Fibroblast of lung (primary cell): ENCODE measurements at places on chromosomes 1 and 21. TPM values are rescaled to one million over a fixed set of nuclear protein-coding genes. Genes with fewer than 3 reads are reported as not detected.

DNA sequence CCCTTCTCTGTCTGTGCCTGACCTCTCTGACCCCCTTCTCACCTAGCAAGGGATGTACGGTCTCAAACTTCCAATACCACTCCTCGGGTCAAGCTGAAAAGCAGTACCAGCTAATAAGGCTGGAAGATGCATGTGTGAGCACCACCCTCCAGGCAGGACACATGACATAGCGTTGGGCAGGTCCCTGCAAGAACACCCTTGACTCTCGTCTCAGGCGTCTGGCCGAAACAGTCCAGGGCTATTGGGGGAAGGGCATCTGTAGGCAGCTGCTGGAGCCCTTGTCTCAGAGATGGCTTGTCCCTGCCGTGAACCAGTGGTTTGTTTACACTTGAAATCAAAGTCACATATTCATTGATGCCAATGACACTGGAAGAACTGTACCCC is 56.5 kb downstream of the CD46 start:
- DNase-seq: no peak

DNA sequence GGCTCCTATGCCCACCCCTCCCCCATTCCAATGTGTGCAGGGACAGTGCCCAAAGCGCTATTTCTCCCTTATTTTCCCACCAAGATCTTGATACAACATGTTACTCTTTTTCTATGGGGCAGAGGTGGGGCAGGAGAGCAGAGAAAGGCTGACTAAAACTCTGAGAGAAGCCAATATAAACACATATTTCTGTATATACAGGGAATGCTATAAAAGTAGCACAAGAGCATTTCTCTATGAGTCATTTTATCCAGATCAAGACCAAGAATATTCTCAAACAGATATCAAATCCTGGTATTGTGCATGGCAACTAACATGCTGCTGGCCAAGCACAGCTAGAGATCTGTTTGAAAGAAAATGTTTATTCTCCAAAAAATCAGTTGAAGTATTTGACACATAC is 7.3 kb downstream of the WDR26 start:
- DNase-seq: peak; percentile 87

GRCh38 chr1:220966881-220967611 is 87.8 kb downstream of the HLX start:
- DNase-seq: no peak

DNA sequence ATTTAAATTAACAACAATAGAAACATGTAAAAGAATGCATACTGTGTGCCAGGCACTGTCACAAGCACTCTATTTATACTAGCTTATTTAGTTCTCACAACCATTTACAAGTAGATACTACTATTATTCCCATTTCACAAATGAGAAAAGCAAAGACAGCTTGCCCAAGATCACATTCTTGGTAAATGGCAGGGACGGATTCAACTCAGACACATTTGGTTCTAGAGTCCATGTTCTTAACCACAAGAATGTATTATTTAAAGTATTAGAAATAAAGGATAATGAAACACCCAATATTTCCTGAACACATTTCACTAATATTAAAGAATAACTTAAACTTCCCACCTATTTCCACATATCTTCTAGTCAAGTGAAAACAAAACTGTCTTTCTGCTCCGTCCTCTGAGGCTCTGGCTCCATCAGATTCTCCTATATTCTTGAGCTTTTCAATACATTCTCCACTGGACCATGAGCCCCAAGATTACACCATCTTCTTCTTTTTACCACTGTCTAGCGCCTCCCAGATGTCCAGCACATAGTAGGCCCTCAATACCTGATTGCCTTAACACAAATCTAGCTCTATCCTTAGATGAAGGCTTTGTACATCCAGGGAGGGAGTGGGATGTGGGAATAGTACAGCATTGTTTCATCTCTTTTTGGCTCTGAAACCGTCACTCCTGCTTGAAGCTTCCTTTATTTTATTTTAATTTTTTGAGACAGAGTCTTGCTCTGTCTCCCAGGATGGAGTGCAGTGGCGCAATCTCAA is 29.3 kb downstream of the SOD1 start:
- no peak for DNase-seq

GRCh38 chr21:45285266-45285931 is 2.3 kb downstream of the POFUT2 start:
- no peak for DNase-seq

DNA sequence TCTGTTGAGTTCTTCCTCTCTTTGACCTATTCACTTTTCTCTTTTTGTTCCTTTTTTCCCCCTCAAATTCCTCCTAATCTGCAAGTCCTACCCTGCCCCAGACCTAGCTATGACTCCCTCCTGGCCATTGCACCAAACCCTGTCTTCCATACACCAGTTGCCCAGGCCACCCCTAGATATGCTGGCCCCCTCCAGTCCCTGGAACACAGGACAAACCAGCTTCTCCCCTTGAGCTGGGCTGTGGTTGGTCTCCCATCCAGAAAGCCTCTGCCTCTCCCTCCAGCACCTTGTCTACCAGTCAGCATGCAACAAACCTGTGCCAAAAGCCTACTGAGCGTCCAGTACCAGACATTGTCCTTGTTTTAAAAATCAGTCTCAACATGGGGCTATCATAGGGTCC is 59.4 kb downstream of the ELK4 start:
- DNase-seq: no peak

GRCh38 chr1:156435545-156436140 is 64.9 kb downstream of the MEF2D start:
- DNase-seq: peak; percentile 22

DNA sequence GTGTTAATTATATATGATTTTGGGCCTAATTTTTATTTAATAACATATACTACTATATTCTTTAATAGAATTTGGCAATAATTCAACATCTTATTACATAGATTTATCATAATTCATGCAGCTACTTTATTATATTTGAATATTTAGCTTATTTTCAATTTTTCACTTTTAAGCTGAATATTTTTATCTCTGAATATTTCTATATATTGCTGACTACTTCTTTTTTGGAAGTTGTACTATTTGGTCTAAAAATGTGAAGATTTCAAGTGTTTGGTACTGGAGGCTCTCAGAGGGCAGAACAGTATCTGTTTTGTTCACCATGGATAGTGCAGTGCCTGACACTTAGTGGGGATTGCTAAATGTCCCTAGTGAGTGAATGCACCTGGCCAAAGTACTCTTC is 389.5 kb downstream of the RYR2 start:
- no peak for DNase-seq

- DNase-seq: no peak
These were observed 9.3 kb upstream of the RRP15 start for GRCh38 chr1:218275823-218276222.

DNA sequence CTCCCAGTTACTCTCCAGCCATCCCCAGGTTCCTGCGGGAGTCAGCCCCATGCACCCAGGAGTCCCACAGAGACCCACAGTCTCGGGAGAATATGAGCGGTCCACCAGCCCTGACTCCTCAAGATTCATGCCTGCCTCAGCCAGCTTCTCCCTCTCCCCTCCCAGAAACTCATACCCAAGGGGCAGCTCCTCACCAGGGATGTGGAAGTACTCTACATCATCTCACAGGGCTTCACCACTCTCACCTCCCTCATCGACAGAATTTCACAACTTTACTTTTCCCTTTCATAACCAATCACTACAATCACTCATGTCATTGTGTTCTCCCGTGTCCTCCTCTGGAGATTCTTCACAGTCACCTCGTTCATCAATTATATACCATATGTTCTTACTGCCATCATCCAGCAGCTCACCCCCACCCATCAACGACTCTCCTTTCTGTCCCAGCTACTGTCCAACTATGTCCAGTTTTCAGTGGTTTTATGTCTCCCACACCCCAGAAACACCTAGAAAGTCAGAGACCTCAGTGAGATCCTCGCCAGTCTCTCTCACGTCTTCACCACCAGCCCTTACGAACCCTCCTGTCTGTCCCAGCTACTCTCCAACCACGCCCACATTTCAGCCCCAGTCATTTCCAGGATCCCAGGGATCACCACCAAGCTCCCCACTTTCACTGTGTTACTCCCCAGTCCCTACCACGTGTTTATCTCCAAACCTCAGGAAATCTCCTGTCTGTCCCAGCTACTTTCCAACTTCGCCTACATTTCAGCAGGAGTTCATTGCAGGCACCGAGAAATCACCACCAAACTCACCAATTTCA is 1530.1 kb upstream of the TPTE start:
- no peak for DNase-seq

DNA sequence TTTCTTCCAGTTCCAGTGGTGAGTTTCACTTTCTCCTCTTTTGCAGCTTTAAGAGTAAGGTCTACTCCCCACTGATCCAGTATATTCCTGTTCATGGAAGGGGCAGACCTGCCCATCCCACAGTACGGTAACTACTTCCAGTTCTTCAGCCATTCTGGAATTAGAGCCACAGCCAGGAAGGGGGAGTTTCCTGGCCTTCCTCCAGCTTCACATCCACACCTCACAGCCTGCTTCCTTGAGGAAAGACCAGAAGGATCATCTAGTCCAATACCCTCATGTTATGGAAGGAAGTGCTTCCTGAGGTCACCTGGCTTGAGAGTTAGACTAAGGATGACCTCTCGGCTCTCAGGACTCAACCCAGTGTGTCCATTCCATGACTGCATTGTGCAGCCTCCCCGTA is 597.8 kb downstream of the KIF26B start:
- DNase-seq: no peak

GRCh38 chr21:38858026-38858811 is 52.5 kb downstream of the ETS2 start:
- no peak for DNase-seq

SELE gene
- not detected in 2 replicates for total RNA-seq

TEX38 gene
- total RNA-seq: not detected in 2 replicates

AGBL4 gene
- not detected in 2 replicates for total RNA-seq

SLC19A2 gene
- total RNA-seq: 8.5 and 8.9 TPM in 2 replicates

LAMC2 gene
- total RNA-seq: 0.99 and 2.8 TPM in 2 replicates

ACTL8 gene
- total RNA-seq: not detected in 2 replicates

RAVER2 gene
- 5.6 and 7.7 TPM in 2 replicates for total RNA-seq

CLDN17 gene
- not detected in 2 replicates for total RNA-seq

BARHL2 gene
- not detected in 2 replicates for total RNA-seq

SLC45A1 gene
- total RNA-seq: 2.3 and 2.6 TPM in 2 replicates

MAB21L3 gene
- 0.66 and 0.77 TPM in 2 replicates for total RNA-seq

PALMD gene
- 0.51 and 1.5 TPM in 2 replicates for total RNA-seq

C1QC gene
- not detected in 2 replicates for total RNA-seq

LPAR3 gene
- total RNA-seq: 3.3 and 7.6 TPM in 2 replicates

TNFSF4 gene
- 1.3 and 3.3 TPM in 2 replicates for total RNA-seq
